ENCODE measurements at places on chromosomes 16 and 17.
A peak's percentile ranks its signal among the peaks of the same experiment; 100 is the strongest.

GRCh38 chr17:68981288-68981687 is 26.1 kb upstream of the ABCA8 start:
- DNase-seq, result no peak

- no peak for DNase-seq
Observed at GRCh38 chr16:8964462-8964861, 756 bp upstream of the USP7 start.

GRCh38 chr17:73192206-73192893 is 505 bp upstream of the COG1 start:
- DNase-seq, result peak; percentile 73

DNA sequence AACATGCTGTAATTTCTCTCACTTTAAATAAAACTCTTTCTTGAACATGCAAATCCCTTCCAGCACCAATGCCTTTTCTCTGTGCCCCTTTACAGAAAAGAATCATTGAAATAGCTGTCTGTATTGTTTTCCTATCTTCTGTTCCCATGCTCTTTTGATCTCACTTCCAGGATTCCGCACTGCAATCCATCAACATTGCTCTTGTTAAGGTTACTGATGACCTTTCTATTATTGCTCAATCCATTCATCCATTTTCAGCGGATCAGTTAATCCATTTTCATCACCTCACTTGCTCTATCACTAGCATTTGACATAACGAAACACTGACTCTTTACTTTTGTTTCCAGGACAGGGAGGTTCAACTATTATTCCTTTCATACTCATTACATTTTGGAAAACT is 130.5 kb downstream of the ABCA8 start:
- DNase-seq, result no peak

- no peak for DNase-seq
Observed at GRCh38 chr17:39138431-39139160, 12.8 kb downstream of the PLXDC1 start.

DNA sequence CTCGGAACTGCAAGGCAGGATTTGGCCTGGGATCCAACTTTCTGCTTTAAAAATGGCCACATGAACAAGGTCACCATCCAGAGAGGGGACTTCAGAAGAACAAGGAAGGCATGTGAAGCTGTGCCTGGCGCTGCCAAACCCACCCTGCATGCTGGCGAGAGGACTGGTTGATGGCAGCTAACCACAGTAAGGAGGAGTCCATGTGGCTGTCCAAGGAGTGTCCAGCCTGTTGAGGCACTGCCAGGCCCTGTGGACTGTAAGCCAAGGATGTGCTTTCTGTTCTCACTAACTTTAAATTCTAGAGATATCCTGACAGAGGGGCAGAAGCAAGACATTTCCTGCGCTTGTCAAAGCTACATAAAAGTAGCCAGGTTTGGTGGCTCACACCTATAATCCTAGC is 40.4 kb downstream of the CDK5R1 start:
- DNase-seq, result no peak

- DNase-seq, result peak; percentile 16
Observed at GRCh38 chr16:27293343-27293742, 20.4 kb upstream of the IL4R start.

Measured in activated CD4-positive, CD25-positive, alpha-beta regulatory T cell treated with anti-CD3 and anti-CD28 coated beads, Interleukin-2, amount 50 U/mL, for 72 hours (primary cell).